Dermis microvascular lymphatic vessel endothelial cell (primary cell): ENCODE measurements at places on chromosomes 1 and 21. TPM values are rescaled to one million over a fixed set of nuclear protein-coding genes. Genes with fewer than 3 reads are reported as not detected.
A peak's percentile ranks its signal among the peaks of the same experiment; 100 is the strongest.

The CHRM3 gene
- 0.26 and 1.8 TPM in 2 replicates for total RNA-seq

The BCL10 gene
- total RNA-seq, result 51.3 and 65.4 TPM in 2 replicates

The TBX19 gene
- total RNA-seq, result 0.39 and 0.51 TPM in 2 replicates

The HLX gene
- 3.4 and 6.4 TPM in 2 replicates for total RNA-seq

The SLC26A9 gene
- total RNA-seq, result not detected in 2 replicates

The KRTAP19-3 gene
- not detected in 2 replicates for total RNA-seq

The CCDC17 gene
- total RNA-seq, result 0.51 and 1.0 TPM in 2 replicates

The GUCA2A gene
- not detected in 2 replicates for total RNA-seq

The SPRR1B gene
- not detected in 2 replicates for total RNA-seq

The JUN gene
- 43.4 and 72.7 TPM in 2 replicates for total RNA-seq

The RNPC3 gene
- 3.1 and 3.3 TPM in 2 replicates for total RNA-seq

DNA sequence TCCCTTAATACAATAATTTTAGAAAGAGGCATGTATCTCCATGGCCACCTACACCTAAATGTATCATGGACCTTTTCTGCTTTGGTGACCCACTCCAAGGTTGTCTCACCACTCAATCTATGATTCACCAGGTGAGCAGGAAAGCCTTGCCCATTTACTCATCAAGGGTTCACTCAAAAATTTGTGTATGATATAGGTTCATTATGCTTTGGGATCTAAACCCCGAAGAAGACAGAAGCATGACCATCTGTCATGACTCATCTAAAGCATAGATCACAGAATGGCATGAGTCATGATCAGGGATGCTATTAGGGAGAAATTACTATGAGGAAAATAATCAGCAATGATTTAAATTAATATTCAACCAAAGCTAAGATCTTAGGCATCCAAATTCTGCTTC lies 38.5 kb downstream of the PYHIN1 start:
- no peak for DNase-seq

GRCh38 chr1:186202776-186203175 lies 172.3 kb downstream of the TPR start:
- DNase-seq, result no peak

DNA sequence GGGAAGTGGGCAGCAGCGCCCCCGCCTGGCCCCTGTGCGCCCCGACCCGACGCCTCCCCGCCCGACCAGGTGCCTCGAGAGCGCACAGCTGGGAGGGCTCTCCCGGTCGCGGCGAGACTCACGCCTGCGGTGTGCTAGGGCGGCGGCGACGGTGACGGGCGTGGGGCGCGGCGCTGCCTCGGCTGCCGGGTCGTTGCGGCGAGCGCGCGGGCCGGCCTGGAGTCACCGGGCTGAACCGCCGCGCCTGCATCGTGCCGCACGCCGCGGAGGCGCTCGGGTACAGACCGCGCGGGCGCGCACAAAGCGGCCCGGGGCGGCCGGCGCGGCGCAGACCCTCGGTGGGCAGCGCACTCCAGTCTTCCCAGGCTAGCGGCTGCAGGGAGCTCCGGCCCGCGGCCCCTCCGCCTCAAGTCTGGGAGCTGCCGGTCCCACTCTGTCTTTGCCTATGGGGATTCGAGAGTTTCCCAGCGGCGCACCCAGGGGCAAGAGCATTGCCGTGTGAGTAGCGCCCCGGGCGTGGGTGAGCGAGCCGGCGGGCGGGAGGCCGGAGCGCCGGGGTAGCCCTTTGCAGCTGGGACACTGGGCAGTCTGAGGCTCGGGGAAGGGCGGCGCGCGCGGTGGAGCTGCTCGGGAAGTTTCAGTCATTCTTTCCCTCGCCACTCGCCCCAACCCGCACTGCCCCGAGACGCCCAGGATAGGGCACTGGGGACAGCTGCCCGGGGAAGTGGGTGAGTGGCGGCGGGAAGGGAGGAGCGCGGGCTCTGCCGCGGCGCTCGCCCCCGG lies at the start of gene SLC35F3:
Gene SLC35F3 (plus strand): TSS at position 44 of the 783 bp plus-strand sequence.
- DNase-seq, result no peak

DNA sequence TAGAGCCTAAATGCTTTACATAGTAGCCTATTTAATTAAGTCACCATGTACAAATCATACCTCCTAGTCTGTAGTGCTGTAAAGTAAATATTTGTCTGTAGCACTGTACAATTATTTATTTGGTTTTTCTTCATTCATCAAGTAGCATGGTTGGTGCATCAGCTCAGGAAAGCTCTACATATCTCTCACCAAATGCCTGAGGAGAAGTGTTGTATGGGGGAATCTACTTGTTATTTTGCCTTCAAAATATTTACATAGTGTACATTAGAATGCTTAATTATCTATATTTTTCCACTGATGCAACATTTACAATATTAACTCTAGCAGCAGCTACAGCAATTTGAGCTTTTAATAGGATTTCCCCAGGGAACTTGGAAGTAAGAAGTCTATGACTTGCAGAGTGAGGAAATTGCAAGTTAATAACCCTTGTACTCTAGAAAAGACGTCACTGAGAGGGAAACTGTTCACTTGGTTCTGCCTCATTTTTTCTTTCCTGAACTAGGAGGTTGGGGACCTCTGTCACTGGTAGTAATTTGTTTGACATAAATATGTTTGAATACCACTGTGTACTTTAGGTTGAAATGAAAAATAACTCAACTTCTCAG lies 207.4 kb downstream of the PDE4B start:
- DNase-seq, result no peak

- no peak for DNase-seq
Observed at GRCh38 chr1:210882414-210883221, 251.3 kb downstream of the KCNH1 start.

DNA sequence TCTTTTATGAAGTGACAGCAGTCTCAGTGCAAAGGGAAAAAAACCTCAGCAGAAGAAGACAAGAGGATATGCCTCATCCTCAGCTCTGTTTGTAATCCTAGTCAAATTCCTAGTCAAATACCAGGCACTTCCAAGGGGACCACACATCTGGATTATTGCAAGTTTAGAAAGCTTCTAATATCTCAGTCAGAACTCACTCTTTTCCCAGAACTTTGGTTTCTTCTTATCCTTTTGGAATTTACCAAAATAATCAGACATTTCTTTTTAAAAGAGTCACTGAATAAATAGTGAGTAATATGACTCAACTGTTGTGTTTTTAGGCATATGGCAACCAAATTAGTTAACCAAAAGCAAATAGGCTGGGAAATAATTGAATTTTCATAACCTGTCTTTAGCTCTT lies 47.8 kb downstream of the PRRX1 start:
- DNase-seq, result no peak

GRCh38 chr1:151289080-151289935 lies 7.2 kb downstream of the ZNF687 start:
- no peak for DNase-seq

DNA sequence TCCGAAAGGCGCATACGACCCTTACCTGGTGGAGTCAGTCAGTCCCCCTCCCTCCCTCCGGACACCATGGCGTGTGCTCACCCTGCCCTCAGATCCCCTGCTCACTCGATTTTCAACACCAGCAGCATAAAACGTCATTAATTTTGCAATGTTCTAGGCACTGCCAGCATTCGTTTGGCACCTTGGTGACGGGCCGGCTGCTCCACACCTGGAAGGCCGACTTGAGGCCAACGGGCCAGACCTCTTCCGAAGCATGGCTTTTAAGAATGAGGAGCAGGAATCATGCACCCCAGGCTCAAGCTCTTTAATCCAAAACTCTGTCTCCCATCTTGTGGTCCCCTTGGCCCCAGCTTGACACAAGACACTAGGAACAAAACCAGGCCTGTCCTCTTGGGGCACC lies 33.1 kb downstream of the NPHP4 start:
- DNase-seq, result no peak

- DNase-seq, result peak; percentile 79
Observed at GRCh38 chr1:31802190-31803150, 13.4 kb downstream of the SPOCD1 start.

DNA sequence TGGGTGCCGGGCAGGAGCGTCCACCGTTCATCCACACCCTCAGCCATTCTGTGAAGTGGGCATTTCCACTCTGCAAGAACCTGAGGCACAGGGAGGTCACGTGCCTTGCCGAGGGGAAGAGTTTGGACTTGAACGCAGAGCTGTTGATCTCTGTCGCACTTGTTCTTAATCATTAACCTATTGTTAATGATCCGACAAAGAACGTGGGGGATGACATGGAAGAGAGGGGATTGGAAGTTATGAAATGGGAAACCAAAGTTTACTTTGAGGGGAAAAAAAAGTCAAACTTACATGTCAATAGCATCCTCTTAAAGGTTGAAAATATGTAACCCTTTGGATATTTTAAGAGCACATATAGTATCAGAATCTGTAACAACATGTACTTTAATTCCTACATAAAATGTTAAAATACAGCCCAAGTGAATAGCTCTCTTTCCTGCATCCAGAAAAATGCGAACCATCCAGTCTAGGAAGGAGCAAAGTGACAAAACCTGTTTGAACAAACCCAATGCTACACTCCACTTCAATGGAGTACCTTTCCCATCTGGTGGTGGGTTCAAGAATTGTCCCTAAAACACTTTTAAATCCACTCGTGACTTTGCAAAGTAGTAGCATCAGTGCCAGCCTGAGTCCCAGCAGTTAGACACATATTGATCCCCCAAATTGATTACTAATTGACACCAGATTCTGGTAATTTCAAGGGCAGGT lies 75.5 kb downstream of the SETD4 start:
- DNase-seq, result no peak

DNA sequence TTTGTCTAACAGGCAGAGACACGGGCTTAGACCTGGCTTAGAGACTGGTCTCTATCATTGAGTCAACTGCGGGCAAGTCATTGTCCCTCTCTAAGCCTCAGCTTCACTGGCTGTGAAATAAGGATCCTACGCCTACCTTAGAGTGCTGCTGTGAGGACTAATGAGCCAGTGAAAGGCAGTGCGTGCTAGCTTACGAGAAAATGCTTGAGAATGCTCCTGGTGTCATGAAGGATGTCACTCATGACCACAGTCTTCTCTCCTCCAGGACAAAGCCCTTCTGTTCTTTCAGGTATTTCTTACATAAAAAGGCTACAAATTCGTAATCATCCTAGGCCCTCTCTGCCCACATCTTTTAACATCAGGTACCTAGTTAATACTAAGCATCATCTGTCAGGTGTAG lies 16.5 kb upstream of the A3GALT2 start:
- no peak for DNase-seq

GRCh38 chr1:1527092-1527816 lies 13.2 kb downstream of the TMEM240 start:
- no peak for DNase-seq

DNA sequence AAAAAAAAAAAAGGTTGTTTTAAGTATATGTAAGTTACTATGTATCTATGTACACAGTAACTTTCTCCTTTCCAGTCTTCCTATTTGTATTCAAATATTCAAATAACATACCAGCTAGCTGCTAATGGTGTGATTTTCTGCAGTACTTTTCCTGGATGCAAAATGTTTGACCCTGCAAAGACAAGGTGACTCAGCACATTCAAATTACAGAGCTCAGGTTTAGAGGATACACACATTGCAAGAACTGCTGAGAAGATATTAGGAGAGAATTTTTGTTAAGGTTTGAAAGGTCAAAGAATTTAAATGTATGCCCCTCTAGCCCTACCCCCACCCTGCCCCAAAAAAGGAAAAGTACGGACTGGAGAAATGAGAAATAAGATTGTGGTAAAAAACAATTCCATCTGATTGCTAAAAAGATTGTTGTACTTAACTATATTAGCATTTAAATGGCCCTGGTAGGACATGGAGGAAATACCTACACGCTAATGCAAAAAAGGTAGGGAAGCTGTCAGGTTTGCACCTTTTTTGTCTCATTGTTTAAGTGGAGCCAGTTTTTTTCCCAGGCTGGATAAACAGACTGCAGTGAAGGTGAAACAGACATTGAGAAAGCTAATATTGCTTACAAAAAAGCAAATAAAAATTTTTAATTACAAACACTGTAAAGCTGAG lies 45.6 kb downstream of the ZNF281 start:
- DNase-seq, result peak; percentile 35

DNA sequence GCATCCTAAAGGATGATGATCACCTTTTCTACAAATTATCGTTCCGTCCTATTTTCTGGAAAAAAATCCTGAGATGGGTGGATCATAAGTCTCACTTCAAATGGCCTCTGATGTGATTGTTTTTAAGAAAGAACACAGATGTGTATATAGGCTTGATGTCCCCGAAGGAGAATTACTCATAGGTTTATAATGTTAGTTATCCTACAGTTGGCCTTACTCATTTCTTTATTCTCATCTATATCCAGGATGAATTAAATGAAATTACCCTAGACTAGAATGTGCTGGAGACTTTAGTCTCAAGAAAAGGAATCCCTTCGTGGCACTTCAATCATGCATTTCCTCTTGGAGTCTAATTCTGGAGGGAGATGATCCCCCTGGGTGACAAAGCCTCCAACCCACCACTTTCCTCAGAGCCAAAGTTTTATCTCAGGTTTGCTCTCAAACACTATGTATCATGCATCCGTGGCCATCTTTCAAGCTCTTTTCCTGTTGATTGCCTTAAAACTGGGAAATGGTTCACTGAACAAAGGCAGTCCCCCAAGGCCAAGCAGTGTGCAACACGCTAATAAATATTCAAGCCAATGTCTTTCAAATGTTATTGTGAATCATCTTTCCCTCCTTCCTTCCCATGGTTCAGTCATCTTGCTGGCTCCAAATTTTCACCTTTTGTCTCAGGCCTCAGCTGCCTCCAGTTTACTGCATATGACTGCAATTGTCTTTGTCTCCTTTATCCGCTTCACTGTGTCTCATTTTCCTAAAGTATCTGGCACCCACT lies 32.5 kb upstream of the SMYD2 start:
- DNase-seq, result peak; percentile 95

- DNase-seq, result no peak
Observed at GRCh38 chr1:204443260-204443619, 31.6 kb upstream of the PPP1R15B start.

DNA sequence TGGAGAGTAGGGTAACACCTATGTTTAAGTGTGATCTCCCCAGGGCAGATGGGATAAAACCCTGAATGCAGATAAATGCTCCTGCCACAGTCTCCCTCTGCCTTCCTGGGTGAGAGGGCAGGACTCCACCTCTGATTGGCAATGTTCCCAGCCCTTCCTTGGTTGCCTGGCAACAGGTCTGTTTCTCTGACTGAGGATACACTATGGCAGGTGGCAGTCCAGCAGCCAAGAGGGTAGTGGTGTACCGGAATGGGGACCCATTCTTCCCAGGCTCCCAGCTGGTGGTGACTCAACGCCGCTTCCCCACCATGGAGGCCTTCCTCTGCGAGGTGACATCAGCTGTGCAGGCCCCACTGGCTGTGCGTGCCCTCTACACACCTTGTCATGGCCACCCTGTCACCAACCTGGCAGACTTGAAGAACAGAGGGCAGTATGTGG lies at the start of gene DCDC2B:
Gene DCDC2B (plus strand): TSS at position 199 of the 438 bp plus-strand sequence. CDS start 5 bp downstream, at position 204.
- DNase-seq, result no peak

DNA sequence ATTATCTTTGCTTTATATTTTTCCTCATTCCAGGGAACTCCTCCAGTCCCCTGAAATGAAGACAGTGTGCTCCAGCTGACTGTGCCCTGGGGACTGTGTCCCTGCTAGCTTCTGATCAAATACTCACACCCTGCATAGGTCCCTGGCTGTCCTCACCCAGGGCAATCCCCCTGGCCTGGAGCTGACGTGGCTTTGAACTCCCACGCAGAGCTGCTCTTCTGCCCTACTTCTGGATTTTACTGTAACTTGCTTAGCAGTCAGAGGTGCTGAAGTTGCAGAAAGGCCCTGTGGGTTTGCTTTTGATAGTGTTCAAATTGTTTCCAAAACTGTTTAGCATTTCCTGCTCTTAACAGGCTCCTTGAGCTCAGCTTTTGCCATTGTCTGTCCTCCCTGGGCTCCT lies 186.5 kb downstream of the FASLG start:
- no peak for DNase-seq

GRCh38 chr1:91781371-91781825 lies 104.6 kb downstream of the TGFBR3 start:
- DNase-seq, result peak; percentile 26

GRCh38 chr1:13901039-13901438 lies 201.1 kb downstream of the PRDM2 start:
- no peak for DNase-seq

GRCh38 chr1:8120693-8121260 lies 94.7 kb upstream of the ERRFI1 start:
- DNase-seq, result no peak
